Stimulated activated CD8-positive, alpha-beta memory T cell treated with anti-CD3 and anti-CD28 coated beads, Interleukin-15, amount 100 ng/mL, for 24 hours (primary cell): ENCODE measurements at places on chromosomes 4 and X.

GRCh38 chr4:68987007-68987406, 35.4 kb upstream of the UGT2A3 start:
- no peak for DNase-seq

- DNase-seq: no peak
Observed at GRCh38 chr4:110292994-110293744, 94.8 kb upstream of the ELOVL6 start.

- DNase-seq: no peak
Observed at GRCh38 chr4:121200795-121201472, 36.8 kb upstream of the TNIP3 start.

DNA sequence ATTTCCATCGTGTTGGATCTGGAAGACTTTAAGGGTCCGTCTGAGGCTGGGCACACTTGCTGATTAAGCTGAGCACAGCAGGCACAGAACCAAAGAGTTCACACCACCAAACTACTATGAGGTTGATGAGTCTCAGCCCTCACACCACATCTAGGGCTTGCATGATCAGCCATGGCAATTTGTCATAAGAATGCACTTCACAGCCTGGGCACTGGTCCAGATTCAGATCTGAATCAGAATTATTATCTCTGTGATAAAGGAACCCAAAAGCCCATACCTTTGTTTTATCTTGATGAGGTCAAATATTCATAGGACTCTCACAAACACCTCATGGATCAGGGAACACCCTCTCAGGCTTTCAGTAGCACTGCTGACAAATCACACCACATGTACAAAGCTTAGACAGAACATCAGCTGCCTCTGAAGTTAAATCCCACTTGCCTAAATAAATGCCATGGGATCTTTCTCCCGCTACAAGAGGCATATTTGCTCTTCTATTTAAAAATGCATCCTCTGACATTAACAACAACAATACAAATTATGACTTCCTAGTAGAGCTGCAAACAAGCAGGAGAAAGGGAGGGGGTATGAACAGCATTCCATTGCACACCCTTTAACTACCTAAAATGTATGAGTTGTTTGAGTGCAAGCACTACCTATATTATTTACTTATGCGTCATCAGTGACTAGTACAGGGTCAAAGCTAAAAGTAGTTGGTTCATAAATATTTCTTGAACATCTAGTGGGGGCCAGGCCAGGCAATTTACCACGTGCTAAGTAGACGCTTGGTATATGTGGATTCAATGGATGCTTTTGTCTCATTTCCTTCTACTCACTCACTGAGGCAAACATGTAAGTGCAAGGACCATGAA, 186.3 kb upstream of the FGF13 start:
- no peak for DNase-seq

DNA sequence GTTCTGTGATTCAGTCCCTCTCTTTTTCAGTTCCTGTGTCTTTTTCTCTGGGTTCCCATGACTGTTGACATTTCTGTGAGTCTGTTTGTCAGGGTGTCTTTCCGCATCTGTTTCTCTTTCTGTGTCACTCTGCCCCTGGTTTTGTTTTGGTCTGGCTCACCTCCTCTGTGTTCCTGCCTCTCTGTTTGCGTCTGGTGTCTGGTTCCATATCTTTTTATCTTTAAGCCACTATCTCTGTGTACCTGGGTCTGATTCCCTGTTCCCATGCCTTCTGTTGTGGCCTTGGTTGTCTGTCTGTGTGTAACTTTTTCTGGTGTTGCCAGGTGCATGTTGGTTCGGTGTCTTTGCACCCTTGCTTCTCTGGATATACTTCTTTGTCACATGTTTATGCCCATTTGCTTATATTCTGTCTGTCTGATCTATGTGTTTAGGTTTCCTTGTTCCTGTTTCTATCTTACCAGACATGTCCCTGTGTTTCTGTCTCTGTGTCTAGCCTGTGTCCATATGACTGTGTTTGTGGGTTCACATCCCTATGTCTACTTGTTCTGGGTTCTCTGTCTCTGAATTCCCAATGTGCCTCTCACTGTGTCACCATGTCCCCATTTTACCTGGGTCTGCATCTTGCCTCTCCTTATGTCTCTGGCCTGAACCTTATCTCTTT, 50.2 kb downstream of the ITIH6 start:
- no peak for DNase-seq

DNA sequence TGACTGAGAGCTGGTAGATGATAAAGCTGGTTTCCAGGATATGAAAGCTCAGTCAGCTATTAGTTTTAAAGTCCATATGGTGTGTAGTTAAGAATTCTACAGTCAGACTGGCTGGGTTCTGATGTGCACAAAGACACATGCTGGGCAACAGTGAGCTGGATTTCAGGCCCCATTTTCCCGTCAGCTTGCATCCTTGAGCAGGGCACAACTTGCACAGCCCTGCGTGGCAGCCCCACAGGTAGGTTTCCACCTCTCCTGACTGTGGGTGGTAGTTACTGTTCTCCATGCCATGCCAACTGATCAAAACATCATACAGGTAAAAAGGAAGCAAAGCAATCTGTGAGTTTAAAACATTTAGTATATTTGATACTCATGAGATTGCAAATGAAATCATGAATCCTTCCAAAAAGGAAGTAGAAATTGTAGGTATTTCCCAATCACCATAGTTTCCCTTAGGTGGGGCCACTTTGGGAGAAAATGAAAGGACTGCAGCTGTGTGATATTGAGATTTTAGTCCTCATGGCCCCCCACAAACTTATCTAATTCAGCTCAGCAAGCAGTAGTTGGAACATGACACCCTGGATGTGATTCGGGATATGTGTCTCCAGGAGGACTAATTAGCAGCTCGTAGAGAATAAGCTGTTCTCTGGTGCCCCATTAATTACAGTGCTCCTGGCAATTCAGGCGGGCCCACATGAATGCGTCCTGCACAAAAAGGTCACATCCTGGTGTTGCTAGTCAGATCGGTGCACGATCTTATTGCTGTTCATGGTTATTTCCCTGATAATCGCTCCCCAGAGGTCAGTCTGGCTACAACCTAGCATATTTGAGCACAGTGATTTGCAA, 42.4 kb upstream of the NOCT start:
- DNase-seq: no peak

GRCh38 chrX:105723966-105724735, 98.2 kb upstream of the NRK start:
- no peak for DNase-seq
